ENCODE measurements at places on chromosomes 1 and 21. TPM values are rescaled to one million over a fixed set of nuclear protein-coding genes. Genes with fewer than 3 reads are reported as not detected.

DNA sequence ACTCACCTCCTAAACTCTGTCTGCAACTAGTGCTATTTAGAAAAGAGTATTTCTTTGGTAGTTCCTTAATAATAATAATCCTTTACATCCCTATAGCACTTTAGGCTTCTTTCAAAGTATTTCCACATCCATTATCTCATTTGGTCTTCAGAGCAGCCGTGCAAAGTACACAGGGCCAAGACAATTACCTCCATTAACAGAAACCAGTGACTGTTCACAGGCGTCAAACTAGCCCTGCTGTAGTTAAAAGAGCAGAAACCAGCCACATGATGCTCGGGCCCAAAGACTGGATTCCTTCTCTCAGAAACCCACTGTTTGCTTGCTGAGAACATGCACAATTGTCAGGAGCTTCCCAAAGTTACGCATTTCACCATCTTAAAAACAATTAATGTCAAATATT is 396.0 kb upstream of the DAB1 start:
- DNase-seq: no peak

- DNase-seq: no peak
These were observed 174.6 kb downstream of the TRIM33 start for GRCh38 chr1:114336360-114336759.

The ZBTB8B gene
- 1.1 TPM for polyA plus RNA-seq

GRCh38 chr1:229689904-229690303 is 63.9 kb downstream of the URB2 start:
- no peak for DNase-seq

- DNase-seq: no peak
These were observed 39.7 kb downstream of the MAP3K21 start for GRCh38 chr1:233367057-233367803.

The HJV gene
- polyA plus RNA-seq: 0.45 TPM

GRCh38 chr1:118360817-118361216 is 175.8 kb upstream of the SPAG17 start:
- no peak for DNase-seq

The PTGS2 gene
- 1.3 TPM for polyA plus RNA-seq

- no peak for DNase-seq
These were observed 101.7 kb downstream of the NR5A2 start for GRCh38 chr1:200128944-200129879.

- no peak for DNase-seq
These were observed 4.1 kb upstream of the GRIK1 start for GRCh38 chr21:29943885-29944284.

The PAQR6 gene
- polyA plus RNA-seq: 2.4 TPM

- DNase-seq: peak; percentile 60
These were observed 1.3 kb downstream of the GNG12 start for GRCh38 chr1:67831850-67832513.

DNA sequence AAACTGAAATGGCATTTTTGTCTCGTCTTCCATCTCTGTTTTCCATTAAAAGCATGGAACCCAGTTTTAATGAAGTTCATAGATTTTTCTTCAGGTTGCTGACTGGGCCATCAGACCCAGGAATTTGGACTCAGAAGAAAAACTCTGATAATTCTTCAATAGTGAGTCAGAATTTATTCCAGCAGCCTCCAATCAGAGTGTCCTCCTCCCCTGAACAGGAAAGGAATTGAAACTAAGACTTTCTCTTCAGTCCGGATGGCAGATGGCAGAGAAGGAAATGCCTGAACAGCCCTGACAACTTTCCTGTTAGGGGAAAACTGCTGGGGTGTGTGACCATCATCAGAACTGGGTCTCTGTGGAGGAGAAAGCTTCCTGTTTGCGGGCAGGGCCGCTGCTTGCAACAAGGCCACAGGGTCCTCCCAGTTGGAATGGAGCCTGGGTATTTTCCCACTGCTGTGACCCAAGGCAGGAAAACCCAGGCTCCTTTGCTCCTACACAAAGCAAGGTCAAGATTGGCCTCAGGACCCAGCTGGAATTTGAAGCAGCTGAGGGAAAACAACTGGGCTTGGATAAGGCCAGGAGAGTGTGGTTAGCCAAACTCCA is 20.7 kb downstream of the CD34 start:
- no peak for DNase-seq

DNA sequence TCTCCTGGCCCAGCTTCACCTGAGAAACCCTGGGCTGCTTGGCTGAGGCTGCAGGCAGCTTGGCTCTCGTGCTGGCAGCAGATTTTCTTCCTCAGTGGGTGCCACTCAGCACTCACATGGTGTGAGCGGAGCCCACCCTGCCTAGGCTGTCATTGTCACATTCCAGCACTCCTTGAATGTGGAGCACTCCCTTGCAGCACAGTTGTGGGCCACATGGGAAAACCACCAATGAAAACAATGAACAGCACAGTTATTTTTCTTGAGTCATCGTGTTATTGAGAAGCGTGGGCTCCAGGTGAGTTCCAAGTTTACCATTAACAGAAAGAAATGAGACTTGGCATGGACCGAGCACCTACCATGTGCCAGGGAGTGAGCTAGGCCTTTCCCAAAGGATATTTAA is 27.2 kb upstream of the TRIM67 start:
- no peak for DNase-seq

The TEX38 gene
- 0.73 TPM for polyA plus RNA-seq

GRCh38 chr21:14384453-14384852 is 1.5 kb upstream of the HSPA13 start:
- DNase-seq: no peak

DNA sequence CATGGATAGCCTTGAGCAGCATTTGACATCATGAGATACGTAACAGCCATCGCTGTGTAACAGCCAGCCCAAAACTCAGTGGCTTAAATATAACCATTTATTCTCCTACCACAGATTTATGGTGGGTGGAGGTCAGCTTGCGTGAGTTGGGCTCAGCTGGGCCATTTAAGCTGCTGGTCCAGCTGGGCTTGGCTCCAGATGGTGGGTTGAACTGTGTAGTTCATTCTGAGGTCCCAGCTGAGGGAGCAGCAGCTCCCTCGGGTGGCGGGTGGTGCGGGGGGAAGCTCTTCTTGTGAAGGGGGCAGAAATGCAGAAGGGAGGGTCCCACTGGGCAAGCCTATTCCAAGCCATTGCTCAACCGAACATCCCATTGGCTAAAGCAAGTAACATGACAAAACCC is 75.9 kb downstream of the IGSF21 start:
- no peak for DNase-seq

- no peak for DNase-seq
These were observed 124.6 kb downstream of the CAMTA1 start for GRCh38 chr1:6909857-6910256.

The SELE gene
- 0.50 TPM for polyA plus RNA-seq

Measured in left renal pelvis (tissue), 4 donors.